Activated naive CD4-positive, alpha-beta T cell treated with anti-CD3 and anti-CD28 coated beads, Interleukin-2, amount 50 U/mL, for 72 hours (primary cell): ENCODE measurements at places on chromosomes 4 and X. TPM values are rescaled to one million over a fixed set of nuclear protein-coding genes. Genes with fewer than 3 reads are reported as not detected.

DNA sequence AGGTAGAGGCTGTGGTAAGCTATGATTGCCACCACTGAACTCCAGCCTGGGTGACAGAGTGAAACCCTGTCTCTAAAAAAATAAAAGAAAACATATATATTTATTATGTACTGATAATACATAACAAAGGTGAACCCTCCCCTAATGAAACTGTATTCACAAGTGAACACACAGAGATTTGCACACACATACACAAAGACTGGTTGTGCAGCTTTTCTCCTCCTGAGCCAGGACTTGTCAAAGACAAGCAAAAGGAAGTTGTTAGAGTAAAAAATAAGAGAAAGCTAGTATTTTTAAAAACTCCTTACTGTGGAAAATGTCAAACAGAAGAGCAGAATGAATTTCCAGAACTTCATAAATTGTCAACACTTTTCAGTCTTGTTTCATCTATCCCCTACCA is 1.5 kb upstream of the GRSF1 start:
- DNase-seq, result no peak

DNA sequence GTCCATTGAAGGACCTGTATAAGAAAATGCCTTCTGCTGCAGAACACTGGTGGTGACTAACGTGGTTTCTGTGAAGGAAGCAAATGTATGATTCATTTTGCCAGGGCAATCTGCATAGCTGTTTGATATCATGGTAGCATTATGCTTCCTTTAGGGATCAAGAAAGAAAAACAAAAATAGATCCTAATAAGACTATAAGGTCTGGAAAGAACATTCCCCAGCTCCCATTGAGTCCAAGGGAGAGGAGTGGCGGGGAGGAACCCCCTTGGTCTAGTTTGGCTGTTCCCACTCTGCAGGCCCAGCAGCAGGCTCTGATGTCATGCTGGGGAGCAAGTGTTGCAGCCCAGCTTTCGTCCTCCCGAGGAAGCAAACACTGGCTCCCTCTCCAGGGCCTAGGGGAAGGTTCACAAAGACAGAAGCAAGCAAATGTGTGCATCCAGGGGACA is 154.5 kb upstream of the GALNT7 start:
- no peak for DNase-seq

DNA sequence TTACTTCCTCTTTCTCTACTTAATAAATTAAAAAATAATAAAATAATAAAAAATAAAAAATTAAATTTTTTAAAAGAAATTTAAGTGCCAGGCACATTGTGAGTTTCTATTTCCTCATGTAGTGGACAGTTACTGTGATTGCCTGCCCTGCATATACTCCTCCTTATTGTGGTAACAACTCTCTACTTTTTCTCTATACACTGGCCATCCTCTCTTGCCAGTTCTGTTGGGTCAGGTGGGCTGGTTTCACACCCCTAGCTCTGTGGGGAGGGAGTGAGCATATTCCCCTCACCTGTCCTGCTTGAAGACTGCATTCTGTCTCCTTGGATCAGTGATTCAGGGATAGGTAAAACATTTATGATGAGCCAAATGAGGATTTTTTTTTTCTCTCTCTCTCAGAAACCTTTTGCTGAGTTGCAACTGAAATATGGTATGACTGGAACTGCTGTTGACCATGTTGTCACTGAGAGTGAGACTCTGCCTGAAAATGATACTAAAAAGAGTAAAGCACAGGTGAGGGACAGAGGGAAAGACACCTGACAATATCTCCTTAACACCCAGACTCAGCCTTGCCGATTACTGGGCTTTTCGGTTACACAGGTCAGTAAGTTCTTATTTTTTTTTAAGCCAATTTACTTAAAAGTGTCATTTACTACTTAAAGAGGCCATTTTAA is 37.2 kb downstream of the CXXC4 start:
- DNase-seq, result no peak

- no peak for DNase-seq
Observed at GRCh38 chrX:134423606-134424005, 36.4 kb upstream of the HPRT1 start.

GRCh38 chr4:108738003-108738706 is 24.7 kb downstream of the ETNPPL start:
- DNase-seq, result no peak

DNA sequence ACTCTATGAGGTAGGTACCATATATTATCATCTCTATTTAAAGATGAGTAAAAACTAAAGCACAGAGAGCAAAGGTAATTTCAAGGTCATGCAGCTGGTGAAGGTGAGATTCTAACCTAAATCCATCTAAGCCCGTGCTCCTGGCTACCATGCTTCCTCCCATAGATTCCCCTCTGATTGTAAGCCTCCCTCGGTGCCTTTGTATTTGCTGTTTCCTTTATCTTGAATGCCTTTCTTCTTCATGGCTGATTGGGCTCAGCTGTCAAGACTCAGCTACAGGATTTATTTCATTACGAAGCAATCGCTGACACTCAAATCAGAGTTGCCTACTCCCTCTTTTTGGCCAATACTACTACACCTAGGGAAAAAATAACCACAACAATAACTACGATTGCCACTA is 217.1 kb downstream of the ARAP2 start:
- no peak for DNase-seq

- DNase-seq, result no peak
Observed at GRCh38 chr4:62487016-62487415, 1286.9 kb downstream of the ADGRL3 start.

DNA sequence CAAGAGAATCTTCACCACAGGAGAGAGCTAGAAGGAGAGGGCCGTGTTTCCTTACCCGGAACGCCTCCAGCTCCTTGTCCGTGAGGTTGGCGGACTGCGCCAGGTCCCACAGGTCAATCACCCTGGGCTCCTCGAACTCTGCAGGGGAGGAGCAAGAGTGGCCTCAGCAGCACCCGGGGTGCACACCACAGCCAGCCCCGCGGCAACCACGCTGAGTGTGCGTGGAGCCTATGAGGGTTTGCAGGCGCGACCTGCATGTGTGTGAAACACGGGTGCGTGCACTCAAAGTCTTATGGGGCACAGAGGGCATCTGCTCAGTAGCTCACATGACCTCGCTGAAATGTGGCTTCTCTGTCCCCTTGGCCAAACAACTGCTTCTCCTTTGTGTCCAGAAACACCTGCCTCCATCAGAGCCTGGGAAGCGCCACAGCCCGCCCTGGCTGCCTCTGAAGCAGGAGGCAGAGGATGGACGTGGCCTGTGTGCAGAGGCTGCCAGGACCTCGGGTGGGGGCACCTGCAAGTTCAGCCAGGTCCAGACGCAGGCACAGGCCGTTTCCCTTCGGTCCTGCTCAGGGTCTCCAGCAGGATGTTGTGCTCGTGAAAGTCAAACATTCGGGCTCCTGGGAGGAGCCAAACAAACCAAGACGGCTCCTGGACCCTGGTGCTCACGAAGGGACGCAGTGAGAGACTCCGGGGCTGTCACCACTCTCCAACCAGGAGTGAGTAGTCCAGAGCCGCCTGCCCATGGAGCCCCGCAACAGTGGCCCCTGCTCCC is 16.0 kb downstream of the LRPAP1 start:
- no peak for DNase-seq

- no peak for DNase-seq
Observed at GRCh38 chr4:8260656-8261111, 8.9 kb upstream of the HTRA3 start.

GRCh38 chrX:103215425-103215991 is 600 bp downstream of the BEX4 start:
- DNase-seq, result peak; percentile 2

DNA sequence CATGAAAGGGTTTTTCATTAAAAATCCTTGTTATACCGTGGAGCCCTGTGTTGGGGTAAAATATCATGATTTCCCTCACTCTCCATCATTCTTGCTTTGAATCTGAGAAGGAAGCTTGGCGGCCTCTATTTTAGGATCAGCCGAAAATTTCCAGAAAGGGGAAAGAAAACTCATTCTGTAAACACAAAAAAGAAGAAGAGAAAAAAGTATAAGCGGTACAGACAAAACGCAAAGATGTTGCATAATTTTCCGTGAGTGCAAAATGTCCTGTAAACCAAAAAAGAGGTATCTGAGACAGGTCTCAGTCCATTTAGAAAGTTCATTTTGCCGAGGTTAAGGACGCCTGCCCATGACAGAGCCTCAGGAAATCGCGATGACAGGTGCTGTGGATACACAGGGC is 5.3 kb downstream of the CSF2RA start:
- no peak for DNase-seq

DNA sequence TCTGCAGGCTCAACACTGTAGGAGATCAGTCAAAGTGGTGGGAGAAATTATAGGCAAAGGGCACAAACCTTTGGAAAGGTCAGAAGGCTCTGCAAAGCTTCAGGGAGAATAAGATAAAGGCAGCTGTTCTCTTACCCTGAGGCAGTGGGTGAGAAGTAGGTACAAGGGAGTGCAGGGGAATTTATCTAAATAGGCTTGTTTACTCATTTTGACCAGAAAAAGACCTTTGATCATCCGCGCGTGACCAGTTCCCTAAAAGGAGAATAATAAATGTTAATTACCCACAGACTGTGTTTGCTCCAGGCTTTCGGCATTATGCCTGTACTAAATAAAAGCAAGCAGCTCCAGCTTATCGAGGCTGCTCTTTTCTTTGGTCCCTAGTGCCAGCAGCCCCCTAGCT is 9.3 kb downstream of the FGFBP2 start:
- DNase-seq, result no peak

- no peak for DNase-seq
Observed at GRCh38 chrX:34300871-34301270, 168.8 kb upstream of the FAM47A start.

DNA sequence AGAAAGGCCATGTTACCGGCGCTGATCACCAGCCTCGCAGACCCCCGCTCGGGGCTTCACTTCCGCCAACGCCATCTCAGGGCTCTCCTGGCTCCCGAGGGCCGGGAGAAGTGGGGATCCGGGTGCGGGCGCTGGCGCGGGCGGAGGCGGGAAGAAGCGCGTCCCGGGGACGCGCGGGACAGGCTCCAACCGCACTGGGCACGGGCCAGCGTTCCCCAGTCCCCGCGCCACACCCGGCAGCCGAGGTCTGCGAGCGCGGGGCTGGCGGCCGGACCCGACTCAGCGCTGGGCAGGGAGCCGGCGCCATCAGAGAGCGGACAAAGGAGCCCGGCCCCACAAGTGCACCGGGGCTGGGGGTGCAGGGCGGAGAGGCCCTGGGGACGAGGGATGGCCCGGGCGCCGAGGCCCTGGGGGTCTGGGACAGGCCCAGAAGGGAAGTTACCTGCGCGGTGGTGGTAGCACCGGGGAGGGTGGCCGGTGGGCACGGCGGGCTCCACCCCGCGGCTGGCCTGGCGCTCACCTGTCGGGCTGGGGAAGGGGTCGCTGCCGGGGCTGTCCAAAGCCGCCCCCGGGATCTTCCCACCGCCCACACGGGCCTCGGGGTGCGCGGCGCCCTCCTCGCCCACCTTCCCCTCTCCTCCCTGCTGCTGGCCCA is 449 bp downstream of the CTPS2 start:
- DNase-seq, result no peak

DNA sequence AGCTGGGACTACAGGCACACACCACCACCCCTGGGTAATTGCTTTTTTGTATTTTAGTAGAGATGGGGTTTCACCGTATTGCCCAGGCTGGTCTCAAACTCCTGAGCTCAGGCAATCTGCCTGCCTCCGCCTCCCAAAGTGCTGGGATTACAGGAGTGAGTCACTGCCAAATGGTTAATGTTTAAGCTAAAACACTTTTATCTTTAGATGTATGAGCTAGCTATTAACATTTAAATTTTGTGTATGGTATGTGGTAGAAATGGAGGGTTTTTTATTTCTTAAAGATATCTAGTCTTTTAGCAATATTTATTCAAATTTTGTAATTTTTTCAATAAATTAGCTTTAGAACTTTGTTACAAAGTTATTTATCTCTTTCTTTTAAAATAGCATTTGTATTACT is 1659.8 kb upstream of the ADGRL3 start:
- DNase-seq, result no peak

DNA sequence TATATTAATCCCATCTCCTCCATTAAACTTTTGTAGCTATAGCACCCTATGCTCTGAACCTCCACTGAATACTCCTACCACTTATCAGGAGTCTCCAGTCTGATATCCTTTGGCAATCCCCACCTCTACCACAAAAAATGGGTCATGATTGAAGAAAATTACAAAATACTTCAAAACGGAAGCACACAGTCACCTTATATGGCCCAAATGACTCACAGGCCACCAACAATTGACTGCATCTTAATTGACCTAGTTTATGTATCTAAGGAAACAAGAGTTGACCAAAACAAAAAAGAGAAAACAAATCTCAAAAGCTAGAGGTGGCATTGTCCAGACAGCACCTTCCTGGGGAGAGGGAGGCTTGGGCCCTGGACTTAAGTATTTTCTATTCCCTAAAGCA is 120.0 kb upstream of the DIAPH2 start:
- no peak for DNase-seq

GRCh38 chr4:128288689-128289106 is 1.1 kb upstream of the PGRMC2 start:
- DNase-seq, result no peak

GRCh38 chr4:74543231-74543781 is 98.4 kb downstream of the AREG start:
- DNase-seq, result no peak

- no peak for DNase-seq
Observed at GRCh38 chr4:97525236-97525635, 618.0 kb downstream of the STPG2 start.

- no peak for DNase-seq
Observed at GRCh38 chrX:84475596-84475995, 26.7 kb downstream of the HDX start.

- no peak for DNase-seq
Observed at GRCh38 chr4:185404031-185404430, 7.4 kb downstream of the ANKRD37 start.

GRCh38 chr4:6227412-6228157 is 27.2 kb upstream of the JAKMIP1 start:
- no peak for DNase-seq

GRCh38 chr4:52780206-52780605 is 29.0 kb upstream of the ERVMER34-1 start:
- DNase-seq, result no peak

GRCh38 chr4:113665036-113665435 is 96.5 kb downstream of the CAMK2D start:
- DNase-seq, result no peak

ADRA2C gene
- total RNA-seq, result not detected

NDST3 gene
- not detected for total RNA-seq

SASH3 gene
- 82.7 TPM for total RNA-seq

BMPR1B gene
- not detected for total RNA-seq

SLC49A3 gene
- total RNA-seq, result 1.3 TPM

TRAM1L1 gene
- not detected for total RNA-seq

BEX1 gene
- total RNA-seq, result 0.46 TPM

NBDY gene
- 52.3 TPM for total RNA-seq

CCDC158 gene
- not detected for total RNA-seq

FHIP1A gene
- 2.7 TPM for total RNA-seq
